ENCODE measurements at places on chromosomes 5 and 9.

DNA sequence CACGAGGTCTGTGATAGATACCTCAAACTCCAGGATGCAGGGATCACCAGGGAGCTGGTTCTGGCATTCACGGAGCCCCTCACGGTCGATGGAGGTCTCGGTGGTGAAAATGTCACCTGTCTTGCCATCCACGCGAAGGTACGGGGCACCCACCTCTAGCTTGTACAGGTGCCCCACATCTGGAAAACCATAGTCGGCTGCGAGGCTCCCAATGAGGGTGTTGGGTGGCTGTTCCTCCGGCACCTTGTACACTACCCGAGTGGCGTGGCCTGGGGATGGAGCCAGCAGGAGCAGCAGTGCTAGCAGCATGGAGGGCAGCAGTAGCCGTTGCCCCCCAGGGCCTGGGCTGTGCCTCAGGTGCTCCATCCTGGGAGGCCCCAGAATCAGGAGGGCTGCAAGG, 9.2 kb downstream of the PCDH1 start:
- DNase-seq: no peak

- no peak for DNase-seq
Observed at GRCh38 chr9:20506099-20506900, 116.0 kb downstream of the MLLT3 start.

DNA sequence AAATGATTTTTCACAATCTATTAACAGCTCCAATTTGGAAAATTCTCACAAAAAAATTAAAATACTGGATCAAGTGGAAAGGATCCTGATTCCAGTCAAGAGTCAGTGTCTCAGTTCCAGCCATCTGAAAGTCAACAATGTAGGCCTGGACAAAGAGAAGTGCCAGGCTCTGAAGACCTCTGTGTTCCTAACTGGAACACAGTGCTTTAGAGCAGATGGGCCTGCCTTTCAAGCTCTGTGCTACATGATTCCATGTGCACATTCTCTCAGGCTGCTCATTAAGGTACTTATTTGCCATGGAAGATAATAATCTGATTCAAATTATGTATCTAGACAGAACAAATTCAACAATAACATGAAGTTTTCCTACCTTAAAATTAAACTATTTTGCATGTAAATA, 30.2 kb upstream of the ALDH1A1 start:
- no peak for DNase-seq

- DNase-seq: no peak
Observed at GRCh38 chr9:78938821-78939220, 632.9 kb upstream of the TLE4 start.

GRCh38 chr5:151632524-151632923, 41.4 kb upstream of the FAT2 start:
- DNase-seq: no peak

GRCh38 chr9:26695298-26695622, 197.3 kb downstream of the CAAP1 start:
- no peak for DNase-seq

DNA sequence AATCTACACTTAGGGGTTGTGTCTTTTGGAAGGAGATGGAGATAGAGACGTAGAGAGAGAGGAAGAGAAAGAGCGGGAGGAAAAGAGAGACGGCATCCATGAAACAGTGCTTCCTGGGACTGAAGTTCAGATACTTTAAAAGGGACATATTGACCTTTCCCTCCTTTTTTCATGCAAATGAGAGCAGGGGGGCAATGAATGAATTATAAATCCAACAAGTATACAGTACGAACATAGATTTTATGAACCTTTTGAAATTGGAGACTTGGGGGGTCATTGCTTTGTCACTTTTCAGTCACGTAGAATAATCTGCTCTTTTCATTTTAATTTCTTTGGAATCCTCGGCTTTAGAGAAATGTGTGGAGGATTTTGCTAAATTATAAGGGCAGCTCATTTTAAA, 364.2 kb downstream of the MAT2B start:
- no peak for DNase-seq

DNA sequence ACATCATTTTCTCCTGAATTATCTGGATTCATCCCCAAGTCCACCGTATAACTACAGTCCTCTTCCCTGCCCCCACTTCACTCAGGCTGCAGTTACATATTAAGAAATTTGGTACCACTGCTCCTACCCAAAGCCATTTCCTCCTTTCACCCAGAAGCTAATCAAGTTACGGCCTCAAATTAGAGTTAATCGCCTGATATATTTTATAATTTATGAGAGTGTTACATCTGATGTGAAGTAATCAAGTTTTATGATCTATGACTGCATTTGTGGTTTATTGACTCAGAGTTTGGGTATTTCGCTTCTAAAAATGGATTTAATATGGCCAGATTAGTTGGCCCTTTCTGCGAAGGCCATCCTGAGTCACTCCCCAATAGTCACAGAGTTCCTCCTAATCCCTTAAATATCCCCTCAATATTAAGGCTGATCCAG, 223.6 kb upstream of the KIF2A start:
- no peak for DNase-seq

- no peak for DNase-seq
Observed at GRCh38 chr5:1031306-1031959, 22.8 kb downstream of the NKD2 start.

- DNase-seq: no peak
Observed at GRCh38 chr9:116594547-116594946, 92.6 kb upstream of the TRIM32 start.

DNA sequence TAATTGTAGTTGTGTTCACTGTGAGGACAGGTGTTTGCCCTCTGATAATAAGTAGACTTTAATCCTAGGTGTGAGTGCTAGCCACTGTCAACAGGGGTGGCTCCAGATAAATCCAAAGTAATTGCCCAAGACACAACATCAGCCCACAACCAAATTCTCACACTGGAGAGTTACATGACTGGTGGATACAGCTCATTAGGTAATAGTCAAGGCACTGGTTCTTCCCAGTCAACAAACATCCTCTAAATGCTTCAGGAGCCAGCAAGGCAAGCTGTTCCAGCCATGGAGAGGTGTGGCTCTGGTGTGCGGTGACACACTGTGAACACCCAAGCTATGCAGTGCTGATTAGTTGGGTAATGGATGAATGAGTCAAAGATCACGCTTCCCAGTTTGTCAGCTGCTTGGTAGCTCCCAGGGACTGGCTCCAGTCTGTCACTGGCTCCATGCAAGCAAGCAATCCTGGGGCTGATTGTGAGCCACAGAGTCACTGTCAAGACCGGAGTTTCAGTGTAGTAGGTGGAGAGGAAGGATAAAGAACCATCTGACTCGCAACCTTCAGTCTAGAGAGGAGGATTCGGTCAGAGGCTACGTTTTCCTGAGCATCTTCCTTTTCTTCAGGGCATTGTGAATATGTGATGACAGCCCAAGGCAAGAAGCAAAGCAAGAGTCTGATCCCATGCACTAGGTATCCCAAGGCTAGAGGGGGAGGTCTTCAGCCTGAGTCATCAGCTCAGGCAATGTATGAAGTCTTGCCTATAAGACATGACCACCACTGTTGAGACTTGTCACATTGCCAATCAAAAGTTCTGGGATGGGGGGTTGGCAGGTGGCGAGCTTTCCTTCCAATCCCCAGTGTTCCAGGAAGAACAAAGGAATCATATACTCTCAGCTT, 63.1 kb downstream of the UGCG start:
- DNase-seq: no peak

DNA sequence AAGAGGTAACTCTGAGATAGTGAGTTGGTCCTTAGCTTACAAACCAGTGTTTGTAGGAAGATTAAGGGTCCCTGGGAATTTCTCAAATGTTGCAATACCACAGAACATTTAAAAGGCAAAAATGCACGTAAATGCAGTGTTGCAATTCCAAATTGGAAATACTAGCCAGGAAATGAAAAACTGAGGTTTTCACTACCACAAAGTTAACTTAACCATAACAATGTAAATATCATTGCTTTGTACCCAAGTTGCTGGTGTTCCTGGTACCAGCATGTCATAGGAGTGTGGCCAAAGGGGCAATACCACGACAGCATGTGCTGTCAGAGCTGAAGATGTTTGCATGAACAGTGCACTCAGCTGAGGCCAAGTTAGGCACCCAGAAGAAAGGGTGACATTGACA, 382.9 kb downstream of the GLIS3 start:
- DNase-seq: no peak

GRCh38 chr5:138927979-138928378, 52.8 kb upstream of the LRRTM2 start:
- DNase-seq: no peak

DNA sequence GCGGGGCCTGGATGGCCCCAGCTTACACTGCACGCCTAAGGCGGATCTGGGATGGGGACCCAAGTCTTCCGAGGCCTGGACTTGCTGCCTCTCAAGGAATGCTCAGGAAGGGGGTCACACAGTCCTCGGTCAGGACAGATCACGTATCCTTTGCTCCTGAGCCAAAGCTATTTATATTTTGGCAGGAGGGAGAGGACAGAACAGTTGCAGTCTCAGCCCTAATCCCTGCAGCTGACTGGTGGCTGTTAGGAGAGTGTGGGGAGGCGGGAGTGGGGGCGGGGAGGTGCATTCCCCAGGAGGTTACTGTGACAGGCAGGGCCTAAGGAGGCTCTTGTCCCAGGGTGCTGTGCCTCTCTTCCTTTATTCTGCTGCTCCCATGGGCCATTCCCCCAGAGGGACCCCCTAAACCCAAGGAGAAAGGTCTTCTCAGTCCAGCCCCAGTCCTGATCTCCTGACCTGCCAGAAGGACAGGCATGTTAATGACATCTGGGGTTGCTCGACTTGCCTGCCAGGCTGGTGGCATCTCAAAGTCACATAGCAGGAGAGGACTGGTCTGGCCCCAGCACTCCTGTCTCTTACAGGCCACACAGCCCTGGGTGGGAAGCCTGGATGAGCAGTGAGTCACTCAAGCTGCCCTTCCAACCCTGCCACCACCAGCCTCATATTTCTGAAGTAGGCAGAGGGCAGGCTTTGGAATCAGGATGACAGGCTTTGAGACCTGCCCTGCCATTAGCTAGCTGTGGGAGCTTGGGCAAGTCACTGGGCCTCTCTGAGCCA, 51.9 kb downstream of the COL27A1 start:
- DNase-seq: no peak

DNA sequence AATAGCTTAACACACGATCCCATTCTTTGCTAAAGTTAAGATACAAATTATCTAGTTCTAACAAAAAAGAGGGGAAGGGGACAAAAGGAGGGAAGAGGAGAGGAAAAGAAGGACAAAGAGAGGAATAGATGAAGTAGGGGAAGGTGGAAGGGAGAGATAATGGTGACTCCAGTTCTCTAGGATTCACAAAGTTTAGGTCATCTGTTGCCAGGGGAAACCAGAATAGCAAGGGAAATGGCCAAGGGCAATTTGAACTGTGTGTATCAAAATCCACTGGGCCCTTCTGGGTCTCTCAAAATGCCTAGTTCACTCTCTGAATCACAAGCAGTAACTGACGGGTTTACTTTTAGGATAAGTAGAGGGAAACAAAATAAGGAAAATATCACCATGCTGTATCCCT, 7.6 kb downstream of the SLC24A2 start:
- DNase-seq: no peak

GRCh38 chr9:113673726-113674125, 202.4 kb upstream of the ZNF618 start:
- DNase-seq: no peak

DNA sequence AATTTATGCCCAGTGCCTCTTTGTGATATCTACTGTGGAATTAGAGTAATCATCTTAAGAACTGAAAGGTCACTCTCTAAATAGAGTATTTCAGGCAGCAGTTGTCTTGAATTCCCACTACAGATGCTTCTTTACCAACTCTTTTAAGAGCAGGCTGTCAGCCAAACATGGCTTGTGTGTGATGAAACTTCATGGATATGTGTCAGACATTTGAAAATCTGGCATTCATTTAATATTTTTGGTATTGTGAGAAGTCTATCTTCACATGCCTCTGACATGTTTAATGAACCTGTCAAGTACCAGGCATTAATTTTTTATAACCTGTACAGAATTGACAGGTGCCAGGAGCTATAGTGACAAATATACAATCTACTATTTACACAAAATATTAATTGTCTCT, 318.6 kb downstream of the CDH9 start:
- no peak for DNase-seq

GRCh38 chr5:56984445-56984844, 32.5 kb upstream of the MIER3 start:
- no peak for DNase-seq

- DNase-seq: no peak
Observed at GRCh38 chr9:97845130-97845529, 7.9 kb upstream of the FOXE1 start.
